Activated CD8-positive, alpha-beta memory T cell treated with anti-CD3 and anti-CD28 coated beads for 48 hours (primary cell): ENCODE measurements at places on chromosomes 1 and 21.

GRCh38 chr1:27934818-27935549 is at the start of gene SMPDL3B:
Gene SMPDL3B (plus strand): TSS chr1:27935000. CDS start chr1:27935184, 184 bp downstream.
- DNase-seq: no peak

GRCh38 chr1:46719689-46720088 is 775 bp upstream of the EFCAB14 start:
- DNase-seq: no peak

- no peak for DNase-seq
Observed at GRCh38 chr21:36913247-36914169, 53.0 kb downstream of the HLCS start.

- no peak for DNase-seq
Observed at GRCh38 chr1:16458831-16459230, 18.3 kb downstream of the NECAP2 start.

DNA sequence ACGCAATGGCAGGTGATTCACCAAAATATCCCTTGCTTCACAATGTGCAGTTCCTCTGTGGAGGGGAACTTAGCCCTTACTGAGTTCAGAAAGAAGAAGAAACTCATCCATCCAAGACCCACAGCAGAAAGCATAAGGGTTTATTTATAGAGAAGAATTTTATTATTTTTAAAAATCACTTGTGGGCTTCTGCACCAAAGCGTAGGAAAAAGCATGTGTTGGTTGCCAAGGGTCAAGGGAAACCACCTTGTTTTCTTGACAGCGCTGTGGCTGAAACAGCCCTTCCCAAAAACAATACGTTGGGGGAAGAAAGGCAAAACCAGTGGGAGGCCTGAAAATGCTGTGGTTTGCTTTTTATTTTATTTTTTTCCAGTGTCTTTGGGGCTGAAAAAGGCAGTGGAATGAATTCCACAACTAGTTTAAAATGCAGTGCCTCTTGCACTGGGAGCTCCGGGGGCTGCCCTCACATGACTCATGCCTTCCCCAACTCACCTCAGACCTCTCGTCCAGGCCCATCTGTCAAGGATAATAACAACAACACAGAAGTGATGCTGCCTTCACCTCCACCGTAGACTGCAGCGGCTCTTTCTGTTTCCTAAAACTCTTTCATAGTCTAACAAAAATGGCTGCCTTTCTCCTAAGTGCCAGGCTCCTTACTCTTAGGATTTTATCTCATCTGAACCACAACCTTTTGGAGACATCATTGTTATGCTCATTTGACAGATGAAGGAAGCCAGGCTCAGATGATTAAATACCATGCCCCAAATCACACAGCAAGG is 224.2 kb upstream of the JUN start:
- DNase-seq: no peak

GRCh38 chr21:31665397-31665796 is 5.9 kb downstream of the SOD1 start:
- no peak for DNase-seq

GRCh38 chr1:231964241-231964640 is 337.7 kb downstream of the DISC1 start:
- DNase-seq: no peak

DNA sequence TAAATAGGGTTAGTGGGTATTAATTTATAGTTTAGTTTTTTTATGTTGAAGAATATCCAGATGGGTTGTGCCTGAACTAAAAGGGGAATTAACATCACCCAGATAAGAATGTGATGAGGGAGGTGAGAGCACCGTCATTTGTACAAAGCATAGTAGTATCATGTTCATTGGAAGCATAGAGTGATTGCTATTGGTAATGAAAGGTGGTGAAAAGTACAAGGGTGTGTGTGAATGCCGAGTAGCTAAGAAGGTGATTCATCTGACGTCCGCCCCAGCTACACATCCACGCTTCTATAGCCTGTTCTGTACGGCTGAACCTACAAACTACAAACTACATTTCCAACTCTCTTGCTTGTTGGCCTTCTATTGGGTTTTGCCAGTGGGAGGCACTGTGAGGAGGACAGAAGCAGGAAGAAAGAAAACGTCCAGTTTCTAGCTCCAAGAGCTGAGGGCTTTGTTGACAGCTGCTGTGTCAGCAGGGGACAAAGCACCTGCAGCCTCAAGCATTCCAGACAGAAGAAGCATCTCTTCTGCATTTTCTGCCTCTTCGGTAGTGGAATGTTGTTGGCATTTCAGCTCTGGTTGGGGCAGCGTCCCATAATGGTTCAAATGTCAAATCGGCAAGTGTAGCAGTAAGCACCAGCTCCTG is 404.8 kb downstream of the KCTD3 start:
- DNase-seq: no peak

DNA sequence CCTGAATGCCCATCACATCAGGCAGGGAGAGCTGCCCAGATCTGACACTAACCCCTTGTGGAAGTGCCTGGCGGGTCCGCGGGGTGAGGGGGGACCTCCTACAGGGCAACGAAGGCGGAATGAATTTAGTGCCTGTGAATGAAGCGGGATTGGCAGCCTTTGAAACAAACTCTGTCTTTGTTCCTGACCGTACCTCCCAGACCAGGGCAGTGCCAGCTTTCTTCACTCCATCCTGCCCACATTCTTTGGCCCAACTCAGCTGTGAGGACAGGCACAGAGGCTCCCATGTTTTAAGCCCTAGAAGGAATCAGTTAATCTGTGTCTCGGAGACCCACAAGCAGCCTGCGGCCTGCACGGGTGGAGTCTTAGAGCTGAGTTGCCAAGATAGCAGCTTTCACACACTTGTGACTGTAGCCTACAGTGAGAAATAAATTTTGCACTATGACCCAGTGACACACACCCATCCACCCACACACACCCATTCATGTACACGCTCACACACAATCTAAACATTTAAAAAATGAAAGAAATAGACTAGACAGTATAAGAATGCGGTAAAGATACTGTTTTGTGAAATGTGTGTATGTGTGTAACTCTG is 60.1 kb upstream of the USP24 start:
- no peak for DNase-seq

DNA sequence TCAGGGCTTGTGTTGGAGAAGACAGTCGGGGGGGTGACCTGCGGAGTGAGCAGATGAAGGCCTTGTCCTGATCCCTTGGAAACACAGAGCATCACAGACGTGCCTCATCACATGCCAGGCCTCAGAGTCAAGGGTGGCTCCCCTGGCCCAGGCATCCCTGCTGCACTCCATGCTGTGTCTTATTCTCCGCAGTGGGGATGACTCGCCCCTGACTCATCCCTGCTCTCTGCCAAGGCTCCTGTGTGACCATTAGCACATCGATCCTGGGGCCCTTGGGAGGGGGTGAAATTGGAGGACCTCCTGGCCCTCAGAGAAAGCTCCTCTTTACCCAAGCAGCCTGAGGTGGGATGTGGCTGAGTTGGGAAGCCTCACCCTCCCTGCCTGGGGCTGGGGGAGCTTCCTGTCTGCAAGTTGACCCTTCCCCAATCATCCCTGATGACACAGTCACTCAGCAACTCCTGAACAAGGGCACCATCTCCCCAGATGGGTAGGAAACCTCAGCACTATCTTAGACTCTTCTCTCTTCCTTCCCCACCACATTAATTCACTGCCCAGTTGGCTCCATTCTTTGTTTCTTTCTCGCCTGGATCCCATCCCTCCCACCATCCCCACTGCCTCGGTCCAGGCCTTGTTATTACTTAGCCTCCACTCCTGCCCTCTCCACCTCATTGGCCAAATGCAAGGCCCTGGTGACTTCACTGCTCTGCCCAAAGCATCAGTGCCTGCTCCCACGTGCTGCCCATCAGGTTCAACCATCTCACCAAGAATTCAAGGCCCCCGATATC is 74.6 kb downstream of the CAMK2N1 start:
- DNase-seq: no peak

GRCh38 chr1:10456661-10457060 is 6.8 kb downstream of the CORT start:
- no peak for DNase-seq

DNA sequence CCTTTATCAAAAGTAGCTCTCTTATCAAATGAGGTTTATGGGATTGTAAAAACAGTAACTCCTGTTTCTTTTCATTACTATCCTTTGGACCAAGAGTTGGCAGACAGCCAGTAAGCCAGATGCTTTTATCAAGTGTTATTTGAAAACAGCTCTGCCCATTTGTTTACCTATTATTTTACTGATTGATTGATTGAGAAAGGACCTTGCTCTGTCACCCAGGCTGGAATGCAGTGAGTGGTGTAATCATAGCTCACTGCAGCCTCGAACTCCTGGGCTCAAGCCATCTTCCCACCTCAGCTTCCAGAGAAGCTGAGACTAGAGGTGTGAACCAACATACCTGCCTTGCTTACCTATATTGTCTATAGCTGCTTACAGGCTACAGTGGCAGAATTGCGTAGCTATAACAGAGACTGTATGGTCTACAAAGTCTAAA is 3.6 kb downstream of the PRKAB2 start:
- DNase-seq: no peak

- DNase-seq: no peak
Observed at GRCh38 chr1:87706779-87707228, 378.1 kb downstream of the LMO4 start.

DNA sequence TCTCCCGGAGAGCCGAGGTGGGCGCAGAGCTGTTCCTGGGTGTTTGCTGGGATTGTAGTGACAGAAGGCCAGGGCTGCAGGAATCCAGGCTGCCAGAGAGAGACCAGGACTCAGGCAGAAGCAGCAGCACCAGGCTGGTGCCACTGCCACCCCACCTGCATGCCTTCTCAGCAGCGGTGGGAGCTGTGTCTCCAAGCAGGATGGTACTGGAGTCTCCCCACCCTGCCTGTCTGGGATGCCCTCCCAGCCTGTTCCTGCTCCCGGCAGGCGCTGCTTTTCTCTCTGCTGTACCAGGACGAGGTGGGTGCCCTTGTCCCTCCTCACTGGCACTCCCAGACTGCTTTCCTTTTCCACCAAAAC is 4.5 kb upstream of the HES4 start:
- no peak for DNase-seq

GRCh38 chr21:14284481-14284880 is 68.5 kb downstream of the RBM11 start:
- DNase-seq: no peak

DNA sequence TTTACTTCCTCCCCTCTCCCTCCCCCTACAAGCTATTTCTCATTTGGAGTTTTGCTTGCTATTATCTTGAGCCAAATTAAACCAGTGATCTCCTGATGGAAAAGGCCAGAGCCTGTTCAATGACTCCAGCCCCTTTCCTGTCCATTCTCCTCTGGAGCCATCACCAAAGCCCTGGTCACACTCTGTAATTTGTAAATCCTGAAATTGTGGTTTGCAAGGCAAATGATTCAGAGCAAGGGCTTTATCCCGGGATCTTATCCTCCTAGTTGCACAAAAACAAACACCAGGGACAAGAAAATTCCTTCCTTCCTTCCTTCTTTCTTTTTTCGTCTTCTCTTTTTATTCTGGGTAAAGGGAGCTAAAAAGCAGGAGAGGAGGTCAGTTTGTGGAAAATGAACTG is 366.1 kb upstream of the ST6GALNAC5 start:
- DNase-seq: no peak

DNA sequence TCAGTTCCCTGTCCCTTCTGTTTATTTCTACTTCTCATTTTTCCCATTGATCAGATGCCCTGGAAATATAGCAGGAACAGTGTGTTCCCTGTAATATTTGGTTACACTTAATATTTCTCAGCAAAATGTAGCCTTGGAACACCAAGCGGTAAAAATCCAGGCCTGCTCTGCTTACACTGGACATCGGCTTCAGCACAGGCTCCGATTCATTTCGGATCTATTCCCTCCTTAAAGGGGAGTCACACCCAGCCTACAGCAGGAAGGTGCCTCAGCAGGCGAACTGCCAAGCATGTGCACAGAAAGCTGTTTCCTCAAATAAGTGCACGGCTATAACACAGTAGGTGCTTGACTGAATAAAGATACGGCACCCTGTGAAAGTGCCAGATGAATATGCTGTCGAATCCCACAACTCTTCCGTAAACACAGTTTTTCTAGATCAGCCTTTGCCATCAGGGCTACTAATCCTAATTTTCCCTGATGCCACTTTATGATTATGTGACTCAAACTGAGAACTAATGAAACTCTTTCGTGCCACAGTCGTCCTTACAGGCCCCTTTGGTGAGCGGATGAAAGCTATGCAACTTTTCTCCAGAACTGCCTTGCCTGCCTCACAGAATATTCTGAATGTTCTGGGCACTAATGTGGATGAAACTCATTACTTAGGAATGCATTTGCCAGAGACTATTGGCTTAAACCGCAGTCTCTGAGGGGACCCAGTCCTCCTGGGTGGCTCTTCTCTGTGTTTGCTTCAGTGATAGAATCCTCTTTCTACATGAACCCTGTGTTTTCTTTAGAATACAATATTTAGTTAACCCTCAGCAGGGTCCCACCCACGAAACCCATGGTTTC is 275.5 kb upstream of the RUNX1 start:
- no peak for DNase-seq

DNA sequence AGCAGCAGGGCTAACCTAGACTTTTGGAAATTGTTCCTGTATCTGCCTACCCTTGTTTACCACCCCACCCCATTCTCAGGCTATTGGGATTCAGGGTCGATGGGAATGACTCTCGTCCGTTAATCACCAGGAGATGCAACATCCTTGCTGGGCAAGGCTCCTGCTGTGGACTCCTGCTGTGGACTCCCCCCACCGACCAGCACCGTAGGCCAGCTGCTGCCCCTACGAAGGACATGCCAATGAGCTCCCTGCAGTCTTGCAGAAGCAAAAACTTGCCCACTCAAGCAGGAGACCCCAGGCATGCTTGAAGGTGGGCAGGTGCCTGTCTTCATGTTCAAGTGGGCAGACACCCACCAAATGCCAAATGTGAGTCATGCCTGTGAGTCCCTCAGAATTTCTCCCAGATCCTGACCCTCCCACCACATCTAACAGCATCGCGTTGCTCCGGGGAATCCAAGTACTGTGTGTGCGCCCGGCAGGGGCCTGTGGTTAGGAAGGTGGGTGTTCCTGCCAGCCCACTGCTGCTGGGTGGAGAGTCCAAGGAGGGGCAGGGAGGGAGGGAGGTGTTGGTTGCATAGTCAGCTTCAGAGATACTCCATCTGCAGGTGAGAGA is 41.7 kb upstream of the SOX13 start:
- no peak for DNase-seq

DNA sequence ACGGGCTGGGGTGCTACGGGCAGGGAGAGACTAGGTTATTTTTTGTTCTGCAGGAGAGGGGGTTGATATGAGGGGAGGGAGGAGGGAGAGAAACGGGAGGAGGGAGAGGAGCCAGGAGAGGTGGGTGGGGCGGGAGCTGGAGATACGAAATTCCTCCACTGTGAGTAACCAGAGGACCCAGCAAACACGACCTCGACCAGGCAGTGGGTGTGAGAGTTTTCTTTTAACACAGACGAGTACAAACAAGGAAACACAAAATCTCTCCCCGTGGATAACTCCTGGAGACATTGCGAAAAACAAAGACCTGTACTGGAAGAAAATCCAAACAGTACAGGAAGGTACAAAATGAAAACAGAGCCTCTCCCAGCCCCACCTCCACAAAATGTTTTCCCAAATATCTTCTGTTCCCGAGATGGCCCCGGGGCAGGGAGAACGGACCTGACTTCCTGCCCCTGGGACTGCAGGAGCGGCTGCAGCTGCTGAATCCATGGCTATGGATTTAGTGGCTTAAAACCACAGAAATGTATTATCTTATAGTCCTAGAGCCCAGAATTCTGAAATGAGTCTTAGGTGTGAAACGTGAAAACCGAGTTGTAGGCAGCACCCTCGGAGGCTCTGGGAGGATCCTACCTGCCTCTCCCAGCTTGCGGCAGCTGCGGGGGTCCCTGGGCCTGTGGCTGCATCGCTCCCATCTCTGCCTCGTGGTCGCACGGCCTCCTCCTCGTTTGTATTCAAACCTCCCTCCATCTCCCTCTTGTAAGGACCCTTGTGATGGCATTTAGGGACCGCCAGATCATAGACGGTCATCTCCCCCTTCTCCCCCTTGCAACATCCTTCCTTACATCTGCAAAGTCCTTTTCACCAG is 82.2 kb downstream of the RIPK4 start:
- DNase-seq: no peak

- DNase-seq: no peak
Observed at GRCh38 chr1:197991594-197991993, 74.4 kb downstream of the LHX9 start.
